Lung (tissue), 17 donors: ENCODE measurements at places on chromosomes 7 and 10.

GRCh38 chr10:132535065-132535651 lies 2.4 kb upstream of the INPP5A start:
- no peak for DNase-seq

DNA sequence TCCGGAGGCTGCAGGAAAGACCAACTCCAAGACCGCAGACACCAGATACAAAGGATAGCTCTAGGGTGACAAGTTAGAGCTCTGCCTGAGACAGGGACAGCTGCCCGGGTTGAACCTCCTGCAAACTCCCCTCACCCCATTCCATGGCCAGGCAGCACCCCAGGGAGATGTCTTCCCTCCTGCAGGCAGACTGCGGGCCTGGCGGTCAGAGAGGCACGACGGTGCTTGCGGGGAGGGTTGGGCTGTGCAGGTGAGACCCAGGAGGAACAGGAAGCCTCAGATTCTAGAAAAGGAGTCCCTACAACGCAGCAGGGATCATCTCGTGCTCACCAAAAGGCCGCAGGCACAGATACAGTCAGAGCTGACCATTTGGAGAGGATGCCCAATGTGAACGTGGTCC lies 34.6 kb downstream of the CARD11 start:
- DNase-seq = no peak

DNA sequence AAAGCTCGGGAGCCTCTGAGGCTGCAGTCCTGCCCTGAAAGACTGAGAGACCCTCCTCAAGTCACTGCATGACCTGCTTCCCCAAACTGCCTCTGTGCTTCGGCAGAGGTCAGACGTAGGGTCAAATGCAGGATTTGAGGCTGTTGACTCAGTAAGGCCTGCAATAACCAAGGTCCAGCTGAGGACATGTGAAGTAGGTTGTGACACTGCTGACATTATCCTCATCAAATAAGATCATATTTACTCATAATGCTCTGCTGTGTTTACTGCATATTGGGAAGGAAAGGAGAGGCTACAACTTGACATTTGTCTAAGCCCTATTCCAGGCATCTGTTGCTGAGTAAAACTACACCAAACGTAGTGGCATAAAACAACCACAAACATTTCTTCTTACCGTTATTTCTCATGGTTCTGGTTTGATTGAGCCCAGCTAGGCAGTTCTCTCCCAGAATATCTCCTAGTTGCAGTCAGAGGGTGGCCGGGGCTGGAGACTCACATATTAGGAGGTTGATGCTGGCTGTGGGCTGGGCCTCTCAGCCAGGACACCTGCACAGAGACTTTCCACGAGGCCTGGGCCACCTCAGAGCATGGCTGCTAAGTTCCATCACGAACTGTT lies 122.1 kb upstream of the STK17A start:
- no peak for DNase-seq

- no peak for DNase-seq
Observed at GRCh38 chr7:39678930-39679709, 55.7 kb downstream of the RALA start.

DNA sequence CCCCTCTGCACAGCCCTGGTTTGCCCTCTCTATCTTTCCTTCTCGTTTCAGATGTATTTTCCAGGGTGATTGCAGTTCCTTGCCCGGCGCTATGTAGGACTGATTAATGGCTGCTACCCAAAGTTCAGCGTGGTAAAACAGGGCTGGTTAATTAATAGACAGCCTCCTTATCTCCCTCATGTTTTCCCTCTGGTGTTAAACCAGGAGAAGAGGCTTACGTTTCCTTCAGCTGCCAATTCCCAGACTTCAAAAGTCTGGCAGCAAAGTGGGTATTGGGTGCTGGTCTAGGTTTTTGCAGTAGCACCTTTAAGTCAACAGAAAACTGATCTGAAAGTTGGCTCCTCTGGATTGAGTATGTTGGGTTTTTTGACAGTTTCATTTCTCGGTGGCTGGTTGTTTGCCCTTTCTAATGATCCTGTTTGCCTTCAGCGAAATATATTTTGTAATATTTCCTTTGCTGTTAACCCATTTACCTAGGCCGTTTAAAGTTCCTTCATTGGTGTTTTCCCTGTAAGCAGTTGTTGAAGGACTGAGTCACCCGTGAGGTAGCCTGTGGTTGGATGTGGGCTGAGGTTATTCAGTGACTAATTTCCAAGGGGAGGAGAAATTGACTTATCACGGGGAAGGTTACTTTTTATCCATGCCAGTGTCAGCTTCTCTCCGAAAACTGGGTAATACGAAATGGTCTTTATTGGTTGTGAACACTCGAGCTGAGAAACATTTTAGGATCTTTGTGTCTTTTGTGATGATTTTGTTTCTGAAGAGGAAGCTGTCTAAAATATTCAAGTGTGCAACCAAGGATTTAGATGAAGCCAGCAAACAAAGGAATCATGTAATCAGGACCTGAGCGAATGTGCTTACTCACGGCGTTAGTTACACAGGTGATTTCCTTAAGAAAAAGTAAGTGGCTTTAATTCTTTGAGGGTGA lies 257.2 kb downstream of the KIAA1217 start:
- peak; percentile 67 for DNase-seq

GRCh38 chr7:155194382-155195140 lies 103.1 kb upstream of the INSIG1 start:
- DNase-seq = no peak

- no peak for DNase-seq
Observed at GRCh38 chr7:50856806-50857205, 74.1 kb upstream of the GRB10 start.

DNA sequence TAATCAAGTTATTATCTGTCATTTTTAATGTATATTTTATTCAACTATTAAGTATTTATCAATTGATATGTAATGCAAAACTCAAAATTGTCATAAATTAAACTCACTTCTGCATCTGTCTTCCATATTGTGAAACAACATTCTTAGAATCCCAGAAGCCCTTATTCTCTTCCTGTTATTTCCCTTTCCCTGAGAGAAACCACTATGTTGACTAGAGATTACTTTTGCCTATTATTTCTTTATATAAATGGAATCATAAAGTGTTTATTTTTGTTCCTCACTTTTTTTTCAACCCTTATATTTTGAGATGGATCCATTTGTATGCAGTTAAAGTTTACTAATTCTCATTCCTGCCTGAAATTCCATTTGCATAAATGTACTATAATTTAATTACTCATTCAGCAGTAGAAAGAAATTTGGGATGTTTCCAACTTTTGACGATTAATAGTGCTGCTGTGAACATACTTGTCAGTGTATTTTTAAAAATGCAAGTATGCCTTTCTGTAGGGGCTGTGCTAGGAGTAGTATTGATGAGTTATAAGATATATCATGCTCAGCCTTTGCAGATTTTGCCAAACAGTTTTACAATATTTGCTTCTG lies 211.2 kb downstream of the SEMA3D start:
- DNase-seq = no peak

DNA sequence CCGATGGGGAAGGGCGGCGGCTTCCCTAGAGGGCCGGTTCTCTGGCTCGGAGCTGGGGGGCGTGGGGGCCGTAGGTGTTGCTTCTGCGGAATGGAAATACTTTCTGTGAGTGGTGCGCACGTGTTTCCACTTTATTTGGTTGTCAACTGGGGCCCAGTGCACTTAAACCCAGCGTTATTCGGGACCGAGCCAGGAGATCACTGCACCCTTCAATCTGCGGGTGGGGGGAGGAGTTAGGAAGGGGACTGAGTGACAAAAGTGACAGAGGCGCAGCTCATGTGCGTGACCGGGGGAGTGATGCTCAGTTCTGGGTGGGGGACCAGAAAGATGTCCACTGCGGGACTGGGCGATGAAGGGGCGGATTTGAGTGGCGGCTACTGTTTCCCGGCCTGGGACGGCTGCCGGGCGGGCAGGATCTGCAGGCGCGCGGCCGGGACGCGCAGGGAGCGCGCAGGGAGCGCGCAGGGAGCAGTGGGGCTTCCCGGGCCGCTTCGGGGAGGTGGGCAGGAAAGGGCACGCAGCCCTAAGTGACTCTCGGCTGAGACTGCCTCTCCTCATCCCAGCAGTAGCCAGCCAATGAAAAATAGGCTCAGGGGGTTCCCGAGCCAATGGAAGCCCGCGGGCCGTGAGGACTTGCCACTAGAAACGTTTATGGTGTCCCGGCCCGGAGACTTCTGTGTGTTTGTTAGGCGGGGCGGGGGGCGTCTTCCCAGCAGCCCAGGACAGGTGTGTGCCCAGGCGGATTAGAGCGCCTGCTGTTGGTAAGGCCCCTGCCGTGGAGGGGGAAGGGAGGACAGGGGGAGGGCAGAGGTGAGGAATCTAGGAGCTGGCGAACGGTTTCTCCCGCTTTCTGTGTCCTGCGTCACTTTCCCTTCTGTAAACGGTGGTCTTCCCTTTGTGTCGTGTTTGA lies 54.3 kb upstream of the KDM7A start:
- DNase-seq = peak; percentile 71

- DNase-seq = no peak
Observed at GRCh38 chr7:158374586-158374985, 213.0 kb downstream of the PTPRN2 start.

- no peak for DNase-seq
Observed at GRCh38 chr7:81301815-81302214, 383.0 kb upstream of the SEMA3C start.

- DNase-seq = no peak
Observed at GRCh38 chr10:60343254-60343653, 46.4 kb downstream of the ANK3 start.

GRCh38 chr10:10110844-10111490 lies 906.7 kb upstream of the CELF2 start:
- DNase-seq = no peak

DNA sequence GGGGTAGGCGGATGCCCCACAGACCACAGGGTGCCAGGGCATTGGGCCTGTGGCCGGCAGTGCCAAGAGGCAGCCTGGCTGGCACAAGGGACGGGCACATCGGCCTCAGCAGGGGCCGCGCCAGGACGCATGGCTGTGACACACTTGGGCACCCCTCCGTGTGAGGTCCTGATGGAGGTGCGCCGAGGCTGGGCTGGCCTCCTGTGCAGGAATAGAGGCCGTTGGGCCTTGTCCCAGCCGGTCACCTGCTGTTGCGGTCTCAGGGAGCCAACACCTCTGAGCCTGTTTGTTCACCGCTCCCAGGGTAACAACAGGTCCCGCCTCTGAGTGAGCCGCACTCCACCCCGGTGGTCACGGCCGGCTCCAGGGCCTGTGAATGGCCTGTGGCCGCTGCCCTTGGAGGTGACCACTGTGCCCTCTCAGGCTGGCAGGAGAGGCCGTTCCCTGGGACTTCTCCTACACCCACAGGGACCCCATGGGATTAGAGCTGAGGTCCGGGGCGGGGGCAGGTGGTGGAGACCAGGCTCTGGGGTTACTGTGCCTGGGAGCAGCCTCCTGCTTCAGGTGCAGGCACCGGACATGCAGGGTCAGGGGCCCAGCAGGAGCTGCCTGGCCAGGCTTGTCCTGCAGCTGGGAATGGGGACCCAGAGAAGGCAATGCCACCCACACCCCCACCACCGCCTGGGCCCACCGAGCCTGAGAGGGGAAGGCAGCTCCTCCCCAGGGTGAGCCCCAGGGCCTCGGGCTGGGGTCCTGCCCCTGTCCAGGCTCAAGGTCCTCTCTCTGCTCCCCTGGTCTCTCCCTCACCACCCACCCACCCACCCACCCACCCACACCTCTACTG lies 12.0 kb downstream of the PWWP2B start:
- no peak for DNase-seq

- DNase-seq = no peak
Observed at GRCh38 chr7:70607759-70608158, 524.2 kb upstream of the GALNT17 start.

GRCh38 chr10:60797200-60797599 lies 18.9 kb downstream of the CDK1 start:
- no peak for DNase-seq

GRCh38 chr10:13340626-13341376 lies 7.3 kb downstream of the SEPHS1 start:
- no peak for DNase-seq

DNA sequence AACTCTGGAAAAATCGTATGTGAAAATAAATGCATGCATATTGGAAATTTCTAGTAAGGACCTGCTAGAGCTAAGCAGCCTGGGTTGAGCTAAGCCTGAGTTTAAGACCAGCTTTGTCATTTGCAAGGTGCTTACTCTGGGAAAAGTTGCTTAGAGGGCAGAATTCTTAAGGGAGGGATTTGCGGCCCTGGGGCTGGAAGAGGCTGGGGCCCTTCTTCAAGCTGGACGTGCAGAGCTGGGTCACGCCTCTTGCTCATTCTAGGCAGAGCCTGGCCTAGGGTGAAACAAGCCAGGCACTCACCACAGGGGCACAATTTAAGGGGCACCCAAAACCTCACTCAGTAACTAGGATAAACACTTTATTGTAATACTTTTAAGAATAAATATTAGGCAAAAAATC lies 137.2 kb downstream of the ARHGAP22 start:
- no peak for DNase-seq

DNA sequence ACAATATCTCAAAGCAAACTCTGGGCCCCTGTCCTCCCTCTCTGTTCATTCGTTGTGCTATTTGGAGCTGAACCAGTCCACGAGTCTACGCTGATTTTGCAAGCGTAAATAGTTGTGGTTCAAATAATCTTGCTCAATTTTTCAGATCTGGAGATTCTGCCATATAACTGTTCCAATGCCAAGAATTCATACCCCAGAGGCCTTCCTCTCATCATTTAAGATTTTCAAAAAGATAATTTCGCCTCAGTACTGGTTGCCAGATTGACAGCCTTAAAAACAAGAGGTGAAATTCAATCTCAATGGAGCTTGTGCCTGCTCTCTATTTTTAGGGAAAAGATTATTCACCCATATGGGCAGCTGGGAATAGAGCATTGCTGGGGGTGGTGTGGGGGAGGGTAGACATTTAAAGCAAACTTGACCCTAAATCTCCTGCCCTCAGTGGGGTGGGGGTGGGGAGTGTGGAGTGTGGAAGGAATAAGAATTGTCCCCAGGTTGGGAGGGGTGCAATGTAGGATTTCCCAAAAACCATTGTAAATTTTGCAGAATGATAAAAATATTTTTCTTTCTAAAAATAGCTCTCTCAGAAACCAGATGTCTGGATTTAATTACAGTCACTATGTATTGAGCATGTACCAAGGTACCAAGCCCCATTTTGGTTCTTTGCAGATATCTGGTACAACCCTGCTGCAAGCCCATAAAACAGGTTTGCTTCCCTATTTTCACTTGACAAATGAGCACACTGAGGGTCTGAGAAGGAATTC lies 104.7 kb upstream of the EEPD1 start:
- peak; percentile 83 for DNase-seq

DNA sequence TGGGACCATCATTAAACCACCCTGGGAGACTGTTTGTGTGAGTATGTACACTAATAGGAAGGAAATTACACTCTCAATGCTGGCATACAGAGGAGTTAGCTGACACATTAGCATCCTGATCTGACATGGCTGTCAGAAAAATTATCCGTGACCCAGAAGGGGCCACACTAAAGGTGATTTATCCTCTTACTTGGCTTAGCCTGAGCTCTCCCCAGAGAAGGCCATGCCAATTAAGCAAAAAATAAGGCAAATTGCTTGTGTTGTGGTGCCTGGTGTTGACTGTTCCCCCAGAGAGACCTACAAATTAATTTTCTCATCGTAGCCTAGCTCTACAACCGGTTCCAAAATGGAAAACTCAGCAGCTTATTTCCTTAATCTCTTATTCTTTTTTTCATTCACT lies 992.3 kb downstream of the KCNMA1 start:
- DNase-seq = no peak
